Stimulated activated CD8-positive, alpha-beta memory T cell treated with anti-CD3 and anti-CD28 coated beads, Interleukin-2, amount 100 ng/mL, for 1 hour (primary cell): ENCODE measurements at places on chromosomes 12 and 14.

DNA sequence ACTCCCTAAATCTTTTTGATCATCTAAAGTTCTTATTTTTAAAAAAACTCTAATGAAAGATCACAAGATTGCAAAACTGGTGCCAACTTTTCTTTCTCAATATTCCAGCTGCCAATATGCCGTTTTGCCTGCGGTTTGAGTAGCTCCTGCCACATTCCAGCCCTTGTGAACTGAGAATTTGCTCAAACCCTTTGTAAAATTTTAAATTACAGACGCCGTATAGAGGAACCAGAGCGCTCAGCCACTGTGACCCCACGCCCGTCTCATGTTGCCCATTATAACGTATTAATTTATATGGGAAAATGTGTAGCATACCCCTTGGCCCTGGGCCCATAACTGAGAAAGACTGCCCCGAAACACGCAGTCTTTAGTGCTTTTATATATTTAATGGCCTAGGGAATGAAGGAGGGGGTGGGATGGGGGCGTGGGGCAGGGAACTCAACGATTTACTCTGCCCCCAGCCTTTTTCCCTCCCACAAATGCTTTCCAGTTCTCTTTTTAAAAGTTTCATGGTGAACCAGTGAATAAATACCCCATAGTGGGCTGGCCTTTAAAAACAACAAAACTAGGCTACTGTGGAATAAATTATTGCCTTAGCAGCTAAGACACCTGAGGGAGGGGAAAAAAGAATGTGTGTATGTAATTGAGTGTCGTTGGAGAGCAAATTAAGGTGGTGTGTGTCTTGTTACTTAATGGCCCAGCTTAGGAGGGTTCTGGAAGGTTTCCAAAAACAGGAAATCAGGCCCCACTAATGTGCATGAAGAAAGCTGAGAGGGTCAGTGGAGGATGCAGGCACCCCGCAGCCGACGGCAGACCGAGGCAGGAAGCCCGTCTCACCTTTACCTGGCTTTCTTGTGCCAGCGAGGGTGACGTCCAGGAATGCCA, 45.7 kb upstream of the RFLNA start:
- DNase-seq = no peak

GRCh38 chr12:41950455-41950854, 194.2 kb downstream of the GXYLT1 start:
- no peak for DNase-seq

- DNase-seq = no peak
Measured at GRCh38 chr12:4833053-4833452, 76.7 kb upstream of the KCNA1 start.

GRCh38 chr12:26830783-26831551, 2.0 kb downstream of the ITPR2 start:
- DNase-seq = no peak

GRCh38 chr14:71225113-71225512, 317.9 kb downstream of the PCNX1 start:
- no peak for DNase-seq

DNA sequence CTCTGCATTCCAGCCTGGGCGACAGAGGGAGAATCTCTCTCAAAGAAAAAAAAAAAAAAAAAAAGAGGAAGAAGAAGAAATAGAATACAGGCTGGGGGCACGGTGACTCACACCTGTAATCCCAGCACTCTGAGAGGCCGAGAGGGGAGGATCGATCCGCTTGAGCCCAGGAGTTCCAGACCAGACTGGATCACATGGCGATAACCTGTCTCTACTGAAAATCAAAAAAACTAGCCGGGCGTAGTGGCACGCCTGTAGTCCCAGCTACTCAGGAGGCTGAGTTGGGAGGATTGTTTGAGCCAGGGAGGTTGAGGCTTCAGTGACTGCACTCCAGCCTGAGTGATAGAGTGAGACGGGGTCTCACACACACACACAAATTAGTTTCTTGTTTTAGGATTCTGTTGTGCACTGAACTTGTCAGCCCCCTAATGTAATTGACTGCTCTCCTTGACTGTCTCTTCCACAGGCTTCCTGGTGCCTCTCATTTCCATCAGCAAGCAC, 963 bp upstream of the TINF2 start:
- DNase-seq = no peak

DNA sequence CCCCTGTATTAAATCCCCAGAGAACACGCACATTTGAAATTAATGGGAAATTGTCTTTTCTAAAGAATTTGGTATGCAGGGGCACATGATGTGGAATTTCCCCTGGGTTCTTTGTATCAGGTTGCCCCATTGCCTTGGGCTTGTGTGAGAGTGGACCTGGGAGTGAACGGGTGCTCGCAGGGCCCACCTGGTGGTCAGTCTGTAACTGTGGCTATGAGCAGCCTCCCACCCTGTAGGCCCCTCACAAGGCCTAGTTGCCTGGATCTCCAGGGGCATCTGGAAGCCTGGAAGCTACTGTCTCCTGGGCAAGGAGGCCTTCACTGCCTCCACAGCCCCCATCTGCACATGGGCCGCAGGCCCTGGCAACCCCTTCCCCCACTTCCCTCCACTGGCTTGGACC, 96.7 kb downstream of the SLC25A47 start:
- no peak for DNase-seq

- DNase-seq = no peak
Measured at GRCh38 chr12:26978801-26979200, 35.4 kb downstream of the TM7SF3 start.

DNA sequence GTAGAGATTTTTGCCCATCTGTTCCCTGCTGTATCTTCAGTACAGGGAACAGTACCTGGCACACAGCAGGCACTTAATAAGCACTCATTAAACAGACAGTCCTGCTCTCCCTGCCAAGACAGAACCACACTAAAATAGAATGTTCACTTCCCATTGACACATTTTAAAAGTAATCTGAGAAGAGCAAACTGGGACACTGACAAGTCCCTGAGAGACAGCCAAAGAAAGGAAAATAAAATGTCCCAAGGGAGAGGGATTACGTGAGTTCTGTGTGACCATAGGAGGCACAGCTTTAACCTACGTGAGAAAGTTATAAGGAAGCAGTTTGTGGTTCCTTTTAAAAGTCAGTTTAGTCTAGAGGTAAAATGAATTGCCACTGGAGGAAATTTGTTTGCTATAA, 43.9 kb upstream of the SYCP3 start:
- DNase-seq = no peak

DNA sequence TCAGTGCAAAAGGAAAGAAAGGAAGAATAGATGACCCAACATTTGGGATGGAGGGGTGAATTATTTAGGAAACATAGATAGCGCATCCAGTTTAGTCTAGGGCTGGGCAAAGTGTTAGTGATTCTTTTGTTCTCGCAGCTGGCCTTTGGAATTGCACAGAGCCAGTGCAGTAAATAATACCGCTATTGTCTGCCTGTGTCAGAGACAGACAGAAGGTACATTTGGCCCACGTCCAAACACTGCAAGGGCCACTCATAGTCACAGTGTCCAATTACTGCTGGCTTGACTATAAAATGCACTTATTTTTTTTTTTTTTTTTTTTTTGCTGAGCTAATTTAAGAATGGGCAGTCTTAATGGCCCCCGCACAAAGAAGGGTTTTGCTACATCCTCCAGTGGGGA, 638.6 kb downstream of the BCL11B start:
- no peak for DNase-seq

DNA sequence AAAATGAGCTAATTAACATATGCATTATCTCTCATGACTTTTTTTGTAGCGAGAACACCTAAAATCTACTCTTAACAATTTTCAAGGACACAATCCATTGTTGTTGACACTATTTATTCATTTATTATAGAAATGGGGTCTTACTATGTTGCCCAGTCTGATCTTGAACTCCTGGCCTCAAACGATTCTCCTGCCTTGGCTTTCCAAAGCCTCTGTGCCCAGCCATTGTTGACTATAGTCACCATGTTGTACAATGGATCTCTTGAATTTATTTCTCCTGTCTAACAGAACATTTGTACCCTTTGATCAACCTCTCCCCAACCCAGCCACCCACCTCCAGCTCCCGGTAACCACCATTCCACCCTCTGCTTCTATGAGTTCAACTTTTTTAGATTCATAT, 41.2 kb downstream of the HCAR2 start:
- DNase-seq = no peak

- no peak for DNase-seq
Measured at GRCh38 chr12:31007153-31007495, 66.5 kb upstream of the DDX11 start.

- DNase-seq = no peak
Measured at GRCh38 chr14:61498811-61499210, 177.4 kb downstream of the PRKCH start.

DNA sequence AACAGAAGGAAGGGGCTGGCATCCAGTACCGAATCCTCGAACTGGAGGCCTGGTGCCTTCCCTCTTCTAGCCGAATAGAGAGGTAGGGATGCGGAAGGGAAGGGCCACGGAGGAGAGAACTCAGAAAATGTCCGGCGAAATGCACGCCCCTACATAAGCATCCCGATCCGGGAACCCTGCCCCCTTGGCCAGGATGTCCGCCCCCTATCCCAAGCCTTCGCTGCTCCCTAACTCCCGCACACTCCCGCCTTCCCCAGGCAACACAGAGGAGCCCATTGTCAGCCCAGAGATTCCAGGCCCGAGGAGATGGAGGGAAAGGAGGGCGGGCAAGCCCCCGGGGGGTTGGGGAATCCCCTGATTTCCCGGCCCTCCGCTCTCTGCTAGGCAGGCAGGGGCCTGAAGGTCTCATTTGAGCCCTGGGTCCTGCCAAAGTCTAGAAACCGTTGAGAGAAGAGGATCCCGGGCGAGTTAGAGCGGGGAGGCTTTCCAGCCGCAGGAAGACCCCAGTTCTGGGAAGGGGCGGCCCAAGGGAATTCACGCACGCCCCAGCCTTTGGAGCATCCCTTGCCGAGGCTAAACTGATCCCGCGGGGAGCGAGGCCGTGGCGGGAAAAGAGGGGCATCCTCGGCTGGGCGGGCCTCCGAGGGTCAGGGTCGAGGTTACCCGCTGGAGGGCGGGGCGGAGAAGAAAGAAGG, 569 bp upstream of the ARHGEF40 start:
- no peak for DNase-seq

DNA sequence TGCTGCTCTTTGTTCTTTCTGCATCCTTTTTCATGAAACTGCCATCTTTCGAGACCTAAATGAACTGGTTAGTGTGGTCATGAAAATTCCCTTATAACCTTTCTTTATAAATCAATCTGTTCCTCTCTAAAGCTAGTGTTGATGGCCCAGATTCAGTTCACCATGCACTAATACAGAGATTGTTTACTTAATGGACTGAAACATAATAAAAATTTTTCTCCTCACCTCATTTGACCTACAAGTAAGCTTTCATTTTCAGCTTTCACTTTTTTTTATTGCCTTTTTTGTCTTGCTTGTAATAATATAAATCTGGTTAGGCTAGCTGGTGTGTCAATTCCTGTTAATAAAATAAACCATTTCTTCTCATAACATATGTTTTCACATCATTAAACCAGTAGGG, 183.8 kb downstream of the CCDC59 start:
- DNase-seq = no peak

GRCh38 chr12:105067511-105068031, 16.7 kb downstream of the ALDH1L2 start:
- DNase-seq = no peak

DNA sequence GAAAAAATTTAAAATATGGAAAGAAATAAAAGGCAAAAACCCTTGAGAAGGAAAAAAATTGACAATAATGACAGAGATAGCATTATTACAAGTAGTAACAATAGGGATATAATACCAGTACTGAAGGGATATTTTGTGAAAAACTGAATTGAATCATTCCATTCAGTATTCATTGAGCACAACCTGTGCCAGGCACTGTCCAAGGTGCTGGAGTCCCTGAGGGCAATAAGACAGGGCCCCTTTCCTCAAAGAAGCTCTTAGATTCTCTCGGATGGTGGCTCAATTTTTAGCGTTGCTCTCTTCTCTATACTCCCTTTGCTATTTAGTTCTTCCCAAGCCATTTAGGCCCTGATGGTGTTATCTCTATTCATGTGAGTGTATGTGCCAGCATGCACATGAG, 34.3 kb upstream of the GAS2L3 start:
- DNase-seq = no peak

DNA sequence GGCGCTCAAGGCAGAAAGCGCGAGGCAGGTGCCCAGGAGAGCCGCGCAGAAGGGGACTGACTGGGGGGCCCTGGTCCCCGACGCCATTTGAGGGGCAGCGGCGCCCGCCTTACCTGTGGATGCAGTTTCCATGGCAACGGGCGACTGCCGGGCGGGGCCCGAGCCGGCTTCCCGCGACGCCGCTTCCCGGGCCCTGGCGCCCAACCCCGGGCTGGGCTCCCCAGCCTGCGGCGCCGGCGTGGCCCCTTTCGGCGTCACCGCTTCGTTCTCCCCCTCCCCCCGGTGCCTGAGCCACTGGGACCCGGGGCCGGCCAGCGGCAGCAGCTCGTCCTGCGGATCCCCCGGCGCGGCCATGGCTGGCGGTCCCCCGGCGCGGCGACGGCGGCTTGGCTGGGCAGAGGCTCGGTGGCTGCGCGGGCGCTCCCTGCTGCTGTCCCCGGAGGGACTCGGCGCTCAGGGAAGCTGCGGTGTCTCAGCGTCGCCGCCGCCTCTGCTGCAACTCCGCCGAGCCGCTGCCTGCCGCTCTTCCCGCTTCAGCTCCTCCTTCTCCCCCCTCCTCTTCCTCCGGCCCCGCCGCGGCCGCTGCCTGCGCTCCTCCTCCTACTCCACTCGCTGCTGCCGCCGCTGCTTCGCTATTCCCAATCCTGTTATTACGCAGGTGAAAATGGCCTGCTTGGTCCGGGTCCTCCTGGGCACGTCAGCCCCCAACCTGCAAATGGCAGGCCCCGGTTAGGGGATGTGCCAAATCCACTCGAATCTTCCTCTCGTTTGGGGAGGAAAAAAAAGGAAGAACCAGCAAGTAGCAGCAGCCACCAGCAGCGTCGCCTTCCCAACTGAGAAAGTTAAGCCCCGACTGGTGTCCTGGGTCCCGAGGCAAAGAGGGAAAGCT, at the start of gene RTN1:
TSS of gene RTN1 (minus strand) at position 500 of the 889 bp plus-strand sequence. CDS start at position 354, 146 bp downstream.
- no peak for DNase-seq

- no peak for DNase-seq
Measured at GRCh38 chr14:92460541-92460915, 53.1 kb upstream of the RIN3 start.

DNA sequence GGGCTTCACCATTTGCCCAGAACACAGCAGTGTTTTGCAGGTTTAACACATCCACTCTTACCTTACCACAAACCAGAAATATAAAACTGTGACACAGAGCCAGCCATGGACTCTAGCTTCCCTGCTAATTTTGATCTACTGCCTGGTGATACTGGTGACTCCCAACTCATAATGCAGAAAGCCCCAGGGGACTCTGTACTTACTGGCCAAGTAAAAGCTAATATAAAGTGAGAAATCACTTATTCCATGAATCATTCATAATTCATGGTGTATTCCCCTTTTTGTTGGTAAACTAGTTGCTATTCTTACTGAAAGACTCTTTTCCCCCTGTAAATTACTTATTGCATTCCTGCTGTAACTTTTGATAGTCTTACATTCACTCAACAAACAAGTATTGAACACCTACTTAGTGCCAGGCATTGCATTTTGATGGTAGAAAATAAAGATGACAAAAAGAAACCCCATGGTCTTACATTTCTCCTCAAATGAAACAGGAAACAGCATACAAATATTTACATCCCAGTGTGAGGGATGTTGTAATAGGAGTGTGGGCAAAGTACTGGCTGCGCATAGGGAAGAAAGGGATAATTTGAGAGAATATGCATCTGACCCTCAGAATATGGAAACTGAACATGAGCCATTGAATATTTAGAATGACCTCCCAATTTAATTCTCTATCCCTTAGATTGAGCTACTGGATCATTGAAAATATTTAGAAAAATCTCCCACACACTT, 279.6 kb downstream of the PDZRN4 start:
- no peak for DNase-seq
